ENCODE measurements at places on chromosomes 6 and 20.
A peak's percentile ranks its signal among the peaks of the same experiment; 100 is the strongest.

GRCh38 chr20:56945057-56945456, 316.0 kb downstream of the TFAP2C start:
- no peak for DNase-seq

DNA sequence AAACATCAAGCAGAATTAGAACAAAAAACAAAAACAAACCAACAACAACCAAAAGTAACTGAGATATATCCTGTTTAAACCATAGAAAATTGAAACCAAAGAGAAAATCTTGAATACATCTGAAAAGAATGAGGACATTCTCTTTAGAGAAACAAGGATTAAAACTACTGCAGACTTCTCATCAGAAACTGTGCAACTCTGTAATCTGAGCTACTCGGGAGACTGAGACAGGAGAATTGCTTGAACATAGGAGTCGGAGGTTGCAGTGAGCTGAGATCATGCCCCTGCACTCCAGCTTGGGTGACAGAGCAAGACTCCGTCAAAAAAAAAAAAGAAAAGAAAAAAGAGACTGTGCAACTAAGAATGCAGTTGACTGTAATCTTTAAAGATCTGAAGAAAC, 153.4 kb downstream of the SYNDIG1 start:
- no peak for DNase-seq

DNA sequence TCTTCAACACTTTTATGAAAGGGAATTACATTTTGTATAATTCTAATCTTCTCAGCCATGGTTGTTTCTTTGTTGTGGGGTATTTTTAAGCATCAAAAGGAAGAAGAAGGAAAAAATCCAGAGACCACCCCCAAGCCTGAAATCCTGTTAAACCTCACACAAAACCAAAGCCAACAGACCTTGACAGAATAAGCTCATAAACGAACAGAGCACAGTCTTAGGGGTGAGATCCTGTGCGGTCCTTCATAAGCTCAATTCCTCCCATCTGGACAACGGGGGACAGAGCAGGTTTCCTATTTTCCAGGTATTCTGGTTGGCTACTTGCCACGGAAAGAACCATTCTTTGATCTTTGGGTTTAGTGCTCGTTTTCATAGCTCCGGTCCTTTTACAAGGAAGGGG, 151.3 kb upstream of the SULF2 start:
- no peak for DNase-seq

- DNase-seq, result no peak
Observed at GRCh38 chr6:133248241-133249001, 7.3 kb downstream of the EYA4 start.

DNA sequence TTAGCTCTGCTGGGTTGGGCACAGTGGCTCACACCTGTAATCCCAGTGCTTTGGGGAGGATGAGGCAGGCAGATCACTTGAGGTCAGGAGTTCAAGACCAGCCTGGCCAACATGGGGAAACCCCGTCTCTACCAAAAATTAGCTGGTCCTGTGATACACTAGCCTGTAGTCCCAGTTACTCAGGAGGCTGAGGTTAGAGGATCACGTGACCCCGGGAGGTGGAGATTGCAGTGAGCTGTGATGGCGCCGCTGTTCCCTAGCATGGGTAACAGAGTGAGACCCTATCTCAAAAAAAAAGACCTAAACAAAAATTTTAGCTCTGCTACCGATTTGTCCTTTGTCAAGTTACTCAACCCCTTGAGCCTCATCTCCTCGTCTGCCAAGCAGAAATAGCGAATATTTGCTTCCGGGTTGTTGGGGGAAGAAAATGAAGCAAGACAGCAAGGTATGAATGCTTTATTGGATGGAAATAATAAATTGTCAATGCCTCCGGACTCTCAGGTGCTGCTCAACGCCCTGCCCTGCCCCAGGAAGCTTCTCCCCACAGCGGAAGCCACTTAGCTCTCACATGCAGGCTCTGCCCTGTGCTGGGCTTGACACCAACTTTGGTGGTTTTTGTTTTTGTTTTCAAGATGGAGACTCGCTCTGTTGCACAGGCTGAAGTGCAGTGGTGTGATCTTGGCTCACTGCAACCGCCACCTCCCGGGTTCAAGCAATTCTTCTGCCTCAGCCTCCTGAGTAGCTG, 24.9 kb upstream of the ITCH start:
- no peak for DNase-seq

DNA sequence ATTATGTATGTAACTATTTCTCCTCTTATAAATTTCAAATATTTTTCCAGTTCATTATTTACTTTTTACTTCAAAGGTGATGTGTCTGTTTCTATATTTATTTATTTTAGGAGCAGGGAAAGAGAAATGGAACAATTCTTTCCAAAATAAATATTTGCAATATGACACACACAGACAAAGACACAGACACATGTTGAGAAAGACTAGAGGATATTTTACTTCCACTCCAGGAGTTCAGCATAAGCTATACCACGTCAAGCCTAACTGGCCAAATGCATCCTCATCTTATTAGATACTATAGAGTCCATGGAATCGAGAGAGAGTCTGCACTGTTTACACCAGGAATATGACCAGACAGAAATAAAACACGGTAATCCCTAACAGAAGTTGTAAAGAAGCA, 13.3 kb downstream of the RALGAPA2 start:
- DNase-seq, result no peak

- peak; percentile 63 for DNase-seq
Observed at GRCh38 chr6:107716688-107717089, 107.4 kb downstream of the SCML4 start.

DNA sequence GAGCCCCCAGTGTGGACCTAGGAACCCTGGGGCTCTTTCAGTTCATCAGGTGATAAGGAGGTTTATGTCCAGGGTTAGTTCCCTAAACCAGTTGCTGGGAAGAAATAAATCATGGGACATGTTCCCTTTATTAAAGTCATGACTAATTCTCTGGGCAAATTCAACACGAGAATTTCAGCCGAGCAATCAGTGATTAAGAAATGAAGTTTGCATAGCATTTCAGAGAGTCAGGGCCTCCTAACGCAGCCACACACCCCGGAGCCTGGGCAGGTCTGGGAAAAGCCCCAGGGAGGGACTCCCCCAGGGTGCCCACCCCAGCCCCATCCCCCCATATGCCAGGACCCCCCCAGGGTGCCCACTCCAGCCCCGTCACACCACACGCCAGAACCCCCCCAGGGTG, 20.1 kb downstream of the SLCO4A1 start:
- DNase-seq, result no peak

- DNase-seq, result no peak
Observed at GRCh38 chr20:49797344-49797615, 15.3 kb upstream of the SLC9A8 start.

- DNase-seq, result no peak
Observed at GRCh38 chr20:45367126-45367525, 4.2 kb downstream of the SYS1 start.

GRCh38 chr20:17569616-17570346, at the start of gene DSTN:
TSS of gene DSTN (plus strand) at chr20:17570075. CDS start at chr20:17570209, 134 bp downstream.
- DNase-seq, result peak; percentile 78

- no peak for DNase-seq
Observed at GRCh38 chr6:55659304-55659703, 80.3 kb upstream of the HMGCLL1 start.

- no peak for DNase-seq
Observed at GRCh38 chr6:17899491-17899890, 87.9 kb downstream of the KIF13A start.

DNA sequence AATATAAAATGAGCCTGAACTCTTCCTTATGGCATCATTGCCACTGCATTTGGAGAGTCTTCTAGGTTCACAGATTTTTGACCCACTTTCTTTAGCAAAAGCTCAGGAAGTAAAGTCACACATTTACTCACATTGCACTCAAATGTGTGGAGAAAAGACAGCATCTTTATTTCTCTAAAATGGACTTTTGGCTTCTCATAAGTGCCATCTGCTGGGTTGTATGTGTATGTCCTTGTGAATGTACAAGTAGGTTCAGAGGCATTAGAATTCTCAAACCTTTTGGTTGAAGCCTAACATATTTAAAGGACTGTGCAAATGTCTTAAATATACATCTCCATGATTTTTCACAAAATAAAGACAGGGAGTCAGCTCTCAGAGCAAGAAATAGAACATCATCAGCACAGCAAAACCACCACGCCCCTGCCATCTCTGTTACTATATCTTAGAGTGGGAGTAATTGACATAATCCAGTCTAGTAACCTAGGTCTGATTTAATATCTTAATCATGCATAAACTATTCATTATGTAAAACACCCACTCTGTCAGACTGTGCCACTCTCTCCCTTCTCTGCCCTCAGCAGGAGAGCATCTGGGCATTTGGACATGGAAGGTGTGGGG, 42.2 kb upstream of the SPTLC3 start:
- DNase-seq, result no peak
